ENCODE measurements at places on chromosomes 16 and 17. TPM values are rescaled to one million over a fixed set of nuclear protein-coding genes. Genes with fewer than 3 reads are reported as not detected.

DNA sequence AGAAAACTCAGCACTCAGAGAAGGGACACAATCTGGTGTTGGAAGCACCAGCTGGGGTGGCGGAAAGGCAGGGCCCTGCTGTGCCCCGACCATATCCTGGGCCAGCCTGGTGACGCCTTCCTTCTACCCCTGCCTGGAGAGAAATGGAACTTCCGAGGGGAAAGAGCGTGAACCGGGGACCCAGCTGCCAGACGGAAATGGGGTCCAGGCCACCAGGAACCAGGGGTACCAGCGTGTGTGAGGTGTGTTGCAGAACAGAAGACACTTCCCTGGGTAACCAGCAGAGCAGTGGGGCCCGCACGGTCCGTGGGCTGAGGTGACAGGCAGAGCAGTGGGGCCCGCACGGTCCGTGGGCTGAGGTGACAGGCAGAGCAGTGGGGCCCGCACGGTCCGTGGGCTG lies 6.8 kb downstream of the RAB40B start:
- no peak for DNase-seq

DNA sequence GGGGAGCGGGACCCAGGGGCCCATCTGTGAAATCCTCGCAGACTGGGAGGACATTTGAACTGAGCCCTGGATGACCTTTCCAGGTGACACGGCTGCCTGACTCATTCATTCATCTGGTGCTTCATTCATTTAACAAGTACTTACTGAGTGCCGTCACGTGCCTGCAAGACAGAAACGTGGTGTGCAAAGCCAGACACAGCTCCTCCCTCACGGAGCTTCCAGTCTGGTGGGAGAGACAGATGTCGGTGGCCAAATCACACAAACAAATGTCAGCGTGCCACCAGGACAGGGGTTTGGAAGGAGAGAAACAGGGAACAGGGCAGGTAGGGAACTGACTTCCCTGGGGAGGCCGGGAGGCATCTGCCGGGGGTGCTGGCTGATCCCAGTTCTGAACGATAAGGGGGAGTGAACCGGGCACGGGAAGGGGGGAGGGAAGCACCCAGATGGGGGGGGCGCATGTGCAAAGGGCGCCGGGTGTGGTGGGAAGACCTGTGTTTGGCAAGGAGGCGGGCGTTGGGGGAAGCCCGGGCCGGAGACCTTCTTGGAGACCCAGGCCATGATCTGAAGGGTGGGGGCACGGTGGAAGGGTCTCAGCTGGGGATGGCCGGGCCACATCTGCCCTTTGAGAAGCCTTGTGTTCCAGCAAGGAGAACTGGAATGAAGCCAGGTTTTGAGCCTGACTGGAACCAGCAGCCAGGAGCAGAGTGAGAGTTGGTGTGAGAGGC lies 93.6 kb upstream of the CIBAR2 start:
- no peak for DNase-seq

- DNase-seq: no peak
Measured at GRCh38 chr17:19410875-19411620, at the start of gene RNF112. TSS of gene RNF112 (plus strand) at chr17:19411232. CDS start at chr17:19411409, 177 bp downstream.

DNA sequence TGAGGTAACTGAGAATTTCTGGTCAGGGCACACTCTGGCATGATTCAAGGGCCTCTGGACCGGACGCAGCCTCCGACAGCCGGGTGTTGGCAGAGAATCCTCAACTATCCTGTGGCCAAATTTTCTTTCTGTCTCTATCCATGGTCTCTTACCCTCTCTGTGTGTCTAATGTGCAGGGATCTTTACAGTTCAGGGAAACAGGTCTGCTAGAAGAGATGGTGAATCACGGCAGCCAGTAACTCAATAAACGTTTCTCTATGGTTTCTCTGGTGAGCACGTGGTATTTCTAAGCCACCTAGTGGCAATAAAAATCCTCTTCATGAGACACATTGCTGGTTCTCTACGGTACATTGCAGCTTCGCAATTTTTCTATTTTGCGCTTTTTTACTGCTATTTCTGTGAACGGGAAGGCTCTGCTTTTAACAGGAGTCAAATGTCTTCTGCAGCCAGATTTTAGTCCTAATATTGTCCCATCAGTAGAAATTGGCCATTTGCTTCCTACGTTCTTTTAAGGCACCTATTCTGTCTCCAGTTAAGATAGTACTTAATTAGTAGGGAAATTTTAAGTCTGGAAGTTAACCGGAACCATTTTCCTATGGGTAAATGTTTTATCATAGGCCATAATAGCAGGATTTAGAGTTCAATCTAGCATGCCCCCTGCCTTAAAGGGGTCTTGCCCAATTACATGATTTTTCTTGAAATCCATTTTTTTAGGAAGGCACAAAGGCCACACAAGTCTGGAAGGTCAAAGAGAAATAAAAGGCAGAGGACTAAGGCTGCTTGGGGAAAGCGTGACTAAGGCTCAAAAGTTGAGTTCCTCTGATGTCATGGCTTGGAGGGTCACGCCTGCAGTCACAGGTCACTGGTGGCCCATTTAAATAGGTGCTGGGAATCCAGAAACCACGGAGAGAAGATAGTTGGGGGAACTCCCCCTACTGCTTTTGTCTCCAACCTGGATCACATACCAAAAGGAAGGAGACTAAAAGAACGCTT lies 31.5 kb downstream of the QPRT start:
- peak; percentile 57 for DNase-seq

- no peak for DNase-seq
Measured at GRCh38 chr17:29048440-29049368, 5.8 kb downstream of the PIPOX start.

GRCh38 chr16:20624882-20625807 lies 49.0 kb upstream of the ACSM2B start:
- DNase-seq: no peak

DNA sequence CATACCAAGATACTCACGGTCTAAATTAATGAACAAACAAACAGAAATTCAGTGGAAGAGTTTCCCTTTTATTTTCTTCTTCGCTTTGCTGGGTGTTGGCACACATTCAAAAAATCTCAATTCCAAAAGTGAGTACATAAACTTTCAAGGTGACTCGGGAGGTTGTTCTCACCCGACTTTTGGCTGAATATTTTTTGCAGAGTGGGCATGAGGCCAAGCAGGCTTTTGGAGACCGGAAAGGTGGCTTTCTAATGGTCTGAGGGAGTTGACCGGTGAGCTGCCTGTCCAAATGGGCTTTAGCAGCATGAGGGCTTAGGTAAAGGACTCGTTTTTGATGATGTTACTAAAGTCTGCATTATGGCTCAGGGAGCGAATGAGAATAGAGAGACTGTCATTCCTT lies 318.7 kb downstream of the CPPED1 start:
- DNase-seq: no peak

- no peak for DNase-seq
Measured at GRCh38 chr16:79283578-79283977, 317.0 kb downstream of the MAF start.

DNA sequence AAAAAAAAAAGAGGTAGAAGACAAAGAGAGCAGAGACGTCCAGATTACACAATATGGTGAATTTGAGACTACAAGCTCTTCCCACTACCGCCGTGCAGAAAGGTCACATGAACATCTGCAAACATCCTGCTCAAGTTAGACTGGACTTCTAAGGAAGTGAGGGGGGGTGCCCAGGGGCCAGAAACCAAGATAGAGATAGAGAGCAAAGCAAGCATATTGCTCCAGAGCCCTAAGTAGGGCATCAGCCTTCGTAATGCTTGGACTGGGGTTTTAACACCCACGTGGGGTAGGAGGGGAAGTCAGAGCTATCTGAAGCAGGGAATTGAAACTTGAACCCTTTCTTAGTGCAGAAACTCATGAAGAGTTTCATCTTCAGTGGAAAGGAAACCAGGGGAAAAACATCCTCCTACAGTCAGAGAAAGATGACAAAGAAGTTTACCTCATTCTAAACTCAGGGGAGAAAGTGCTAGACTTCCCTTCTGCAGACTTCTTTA lies 8.7 kb downstream of the CLEC19A start:
- no peak for DNase-seq

DNA sequence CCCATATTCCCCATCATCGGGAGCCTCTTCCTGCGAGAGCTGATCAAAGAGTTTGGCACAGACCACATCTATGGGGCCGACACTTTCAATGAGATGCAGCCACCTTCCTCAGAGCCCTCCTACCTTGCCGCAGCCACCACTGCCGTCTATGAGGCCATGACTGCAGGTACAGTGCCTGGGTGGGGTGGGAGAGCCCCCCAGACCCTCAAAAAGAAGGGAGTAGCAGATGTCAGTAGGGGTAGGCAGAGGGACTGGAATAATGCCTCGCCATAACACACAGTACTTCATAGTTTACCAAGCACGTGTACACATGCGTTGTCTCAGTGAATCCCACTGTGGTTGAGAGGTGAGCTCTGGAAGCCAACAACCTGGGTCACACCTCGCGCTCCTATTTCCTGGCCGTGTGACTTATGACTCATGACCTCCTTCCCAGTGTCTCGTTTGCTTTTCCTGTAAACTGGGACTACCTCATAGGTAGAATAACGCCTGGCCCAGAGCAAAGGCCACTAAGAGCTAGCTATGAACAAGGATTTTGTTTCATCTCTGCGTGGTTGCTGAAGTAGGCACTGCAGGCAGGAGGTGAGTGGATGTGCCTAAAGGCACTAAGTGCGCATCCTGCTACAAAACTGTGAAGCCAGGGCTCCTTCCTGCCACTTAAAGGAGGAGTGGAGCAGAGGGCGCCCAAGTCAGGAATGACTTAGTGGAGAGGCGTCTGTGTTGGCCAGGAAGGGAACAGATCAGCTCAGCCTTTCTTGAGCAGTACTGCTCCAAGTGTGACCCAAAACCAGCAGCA lies 5.2 kb downstream of the NAGLU start:
- DNase-seq: no peak

GRCh38 chr16:54093281-54093680 lies 193.3 kb downstream of the IRX3 start:
- no peak for DNase-seq

- no peak for DNase-seq
Measured at GRCh38 chr17:67377488-67378453, 690 bp downstream of the PITPNC1 start.

GRCh38 chr17:55407641-55408566 lies 13.7 kb downstream of the MMD start:
- DNase-seq: no peak

DNA sequence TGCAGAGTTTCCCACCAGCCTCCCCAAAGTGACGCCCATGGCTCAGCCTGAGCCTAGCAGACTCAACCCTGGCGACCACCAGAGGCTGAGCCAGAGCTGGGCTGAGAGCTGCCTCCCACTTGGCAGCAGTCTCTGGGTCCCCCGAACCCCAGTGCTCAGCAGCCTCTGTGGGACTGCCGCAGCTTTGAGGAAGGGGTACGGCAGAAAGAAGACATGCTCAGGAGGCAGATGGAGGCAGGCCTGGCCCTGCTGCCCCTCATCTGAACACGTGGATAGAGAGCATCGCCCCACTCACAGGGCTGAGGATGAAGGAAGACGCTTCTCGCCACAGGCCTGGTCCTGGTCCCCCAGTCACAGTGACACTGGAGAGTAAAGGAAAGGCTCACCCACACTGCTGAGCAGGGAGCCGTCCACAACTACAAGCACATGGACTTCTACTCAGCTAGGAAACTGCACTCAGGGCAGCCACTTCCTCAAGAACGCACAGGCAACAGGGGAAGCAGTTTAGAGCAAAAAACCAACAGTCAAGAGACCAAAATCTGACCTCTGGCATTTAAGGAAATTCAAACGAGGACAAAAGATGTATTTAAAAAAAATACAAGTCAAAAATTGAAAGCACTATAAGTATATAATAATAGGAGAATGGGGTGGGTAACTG lies 45.2 kb upstream of the GSG1L start:
- no peak for DNase-seq

- DNase-seq: no peak
Measured at GRCh38 chr16:62814891-62815290, 778.7 kb upstream of the CDH8 start.

- peak; percentile 88 for DNase-seq
Measured at GRCh38 chr17:58232707-58233156, 5.7 kb upstream of the LPO start.

DNA sequence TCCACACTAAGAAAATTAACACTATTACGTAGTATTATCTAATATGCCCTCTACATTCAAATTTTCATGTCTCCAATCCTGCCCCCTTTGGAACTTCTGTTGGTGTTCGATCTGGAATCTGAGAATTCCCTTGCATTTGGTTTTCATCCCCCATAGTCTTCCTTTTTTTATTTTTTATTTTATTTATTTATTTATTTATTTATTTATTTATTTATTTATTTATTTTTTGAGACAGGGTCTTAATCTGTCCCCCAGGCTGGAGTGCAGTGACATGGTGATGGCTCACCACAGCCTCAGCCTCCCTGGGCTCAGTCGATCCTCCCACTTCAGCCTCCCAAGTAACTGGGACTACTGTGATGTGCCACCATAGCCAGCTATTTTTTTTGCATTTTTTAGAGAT lies 589.3 kb downstream of the MAF start:
- no peak for DNase-seq

GRCh38 chr17:81685108-81685507 lies 1.3 kb downstream of the HGS start:
- peak; percentile 70 for DNase-seq

- no peak for DNase-seq
Measured at GRCh38 chr16:23597003-23597756, 1.1 kb upstream of the NDUFAB1 start.

DNA sequence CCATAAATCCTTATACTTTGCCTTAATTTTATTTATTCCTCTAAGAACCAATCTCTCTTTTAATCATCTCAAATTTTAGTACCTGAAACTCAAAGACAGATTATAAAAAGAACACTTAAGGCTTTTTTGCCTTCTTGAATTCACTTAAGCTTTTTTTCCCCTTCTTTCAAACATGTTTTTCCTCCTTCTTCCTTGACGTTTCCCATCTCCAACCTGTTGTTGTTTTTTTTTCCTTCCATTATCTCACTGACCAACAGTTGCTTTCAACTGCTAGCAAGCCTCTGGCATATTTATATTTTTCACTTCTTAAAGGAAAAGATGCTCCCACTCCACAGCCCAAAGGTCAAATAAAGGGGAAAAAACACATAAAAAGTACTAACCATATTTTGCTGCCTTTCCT lies 32.2 kb downstream of the SPOP start:
- no peak for DNase-seq

DNA sequence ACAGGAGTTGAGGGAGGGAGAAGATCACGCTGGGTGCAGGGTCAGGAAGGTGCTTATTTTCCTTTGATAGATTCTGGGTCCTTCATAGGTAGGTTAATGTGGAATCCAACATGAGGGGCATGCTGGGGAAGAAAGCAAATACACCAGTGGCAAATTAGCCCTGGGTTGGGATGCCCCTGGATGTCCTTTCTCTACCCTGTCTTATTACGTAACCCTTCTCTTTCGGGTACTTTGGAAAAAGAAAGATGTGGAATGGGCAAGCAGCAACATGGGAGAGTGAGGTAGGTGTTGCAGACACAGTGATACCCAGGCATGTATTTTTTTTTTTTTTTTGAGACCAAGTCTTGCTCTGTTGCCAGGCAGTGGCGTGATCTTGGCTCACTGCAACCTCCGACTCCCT lies 9.1 kb downstream of the SLC7A6 start:
- no peak for DNase-seq

GRCh38 chr17:64320613-64321553 lies 57.8 kb upstream of the TEX2 start:
- no peak for DNase-seq

GRCh38 chr17:79109584-79109983 lies 35.0 kb downstream of the ENGASE start:
- no peak for DNase-seq

WSCD1 gene
- total RNA-seq: 21.4 TPM

KRTAP2-2 gene
- not detected for total RNA-seq

TMC7 gene
- total RNA-seq: 0.75 TPM

NLRP1 gene
- 14.4 TPM for total RNA-seq

KRT31 gene
- total RNA-seq: not detected

ABCC12 gene
- not detected for total RNA-seq

AANAT gene
- total RNA-seq: not detected

UTS2R gene
- not detected for total RNA-seq
